ENCODE measurements at places on chromosomes 3 and 15.

DNA sequence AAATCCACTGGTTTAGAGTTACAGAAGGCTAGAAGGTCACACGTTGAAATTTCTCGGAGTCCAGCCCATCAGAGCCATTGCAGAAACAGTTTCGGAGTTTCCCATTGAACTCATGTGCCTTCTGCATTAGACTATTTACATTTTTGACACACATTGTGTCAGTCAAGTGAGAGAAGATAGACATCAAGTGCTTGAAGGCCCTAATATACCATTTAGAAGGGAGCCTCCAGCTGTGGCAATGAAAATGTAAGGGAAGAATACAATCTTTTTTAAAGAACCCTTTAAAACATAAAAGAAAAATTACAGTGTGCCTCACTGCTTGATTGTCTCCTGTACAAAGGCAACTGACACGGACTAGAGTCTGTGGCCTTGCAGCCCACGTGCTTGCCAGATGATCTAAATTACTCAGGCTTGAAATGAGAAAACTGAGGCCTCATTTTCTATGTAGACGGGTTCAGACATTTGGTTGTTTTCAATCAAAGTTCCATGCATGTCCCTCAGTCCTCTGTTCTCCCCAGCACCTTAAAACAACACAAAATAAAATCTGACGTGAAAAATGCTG, 650.5 kb downstream of the ROBO2 start:
- DNase-seq, result no peak

GRCh38 chr3:128517648-128518047, 24.6 kb upstream of the GATA2 start:
- no peak for DNase-seq

DNA sequence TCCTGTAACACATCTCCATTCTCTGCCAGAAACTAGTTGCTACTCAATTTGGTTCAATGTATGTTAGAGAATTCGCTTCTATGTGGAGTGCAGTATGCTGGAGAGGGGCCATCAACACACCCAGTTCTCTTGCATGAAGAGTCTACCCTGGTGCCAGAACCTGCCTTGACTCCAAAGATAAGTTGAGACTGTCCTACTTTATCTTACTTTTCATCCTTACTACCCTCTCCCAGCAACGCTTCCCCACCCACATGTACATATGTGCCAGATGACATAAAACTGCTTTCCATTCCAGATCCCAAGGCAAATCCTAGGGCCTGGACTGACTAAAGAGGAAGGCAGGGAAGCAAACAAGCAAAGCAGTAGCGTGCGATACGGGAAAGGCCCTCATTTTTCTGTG, 442.6 kb upstream of the THRB start:
- no peak for DNase-seq

GRCh38 chr3:132772252-132772651, 50.0 kb upstream of the NPHP3 start:
- no peak for DNase-seq

DNA sequence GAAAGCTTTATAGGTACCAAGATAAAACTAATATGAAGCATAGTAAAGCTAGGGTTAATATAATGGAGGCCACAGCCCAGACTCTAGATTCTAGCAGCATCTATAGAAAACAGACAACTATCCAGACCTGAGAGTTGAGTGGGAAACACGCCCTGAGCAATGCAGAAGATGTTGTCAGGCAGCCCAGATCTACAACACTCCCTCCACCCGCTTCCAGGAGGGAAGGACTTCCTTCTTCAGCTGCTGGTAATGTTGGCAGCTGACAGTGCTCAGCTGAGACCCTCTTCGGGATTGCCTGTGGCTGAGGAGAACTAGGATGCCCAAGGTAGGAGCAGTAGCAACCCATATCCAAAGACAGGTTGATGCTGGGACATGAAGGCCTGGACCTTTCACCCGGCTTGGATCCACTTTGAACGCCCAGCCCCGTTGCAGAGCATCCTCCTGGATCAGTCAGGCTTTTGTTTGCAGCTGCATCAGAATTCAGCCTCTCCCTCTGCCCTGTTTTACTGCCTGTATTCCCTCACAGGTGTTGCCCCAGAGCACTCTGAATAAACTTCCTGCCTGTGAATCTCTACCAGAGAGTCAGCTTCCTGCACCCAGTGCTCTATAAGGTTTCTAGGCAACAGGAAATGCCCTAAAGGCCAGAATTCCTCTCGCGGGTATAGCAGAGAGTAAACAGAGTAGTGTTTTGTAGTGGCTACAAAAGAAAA, 174.7 kb upstream of the IL12A start:
- no peak for DNase-seq

DNA sequence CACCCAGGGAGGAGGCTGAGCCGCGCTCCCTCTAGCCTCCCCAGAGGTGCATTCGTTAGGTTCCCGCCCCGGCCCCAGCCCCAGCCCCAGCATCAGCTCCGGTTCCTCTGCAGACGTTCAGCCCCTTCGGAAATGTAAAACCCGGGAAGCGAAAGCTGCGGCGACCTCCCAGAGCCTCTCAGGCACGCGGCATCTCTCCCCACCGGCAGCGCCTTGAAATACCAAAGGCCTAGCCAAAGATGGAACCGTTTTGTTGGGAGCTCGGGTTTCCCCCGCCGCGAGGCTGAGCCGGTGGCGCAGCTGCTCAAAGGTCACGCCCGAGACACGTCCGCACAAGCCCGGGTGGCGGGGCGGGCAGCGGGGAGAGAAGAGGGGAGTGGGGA, 77.8 kb upstream of the HES1 start:
- peak; percentile 25 for DNase-seq

DNA sequence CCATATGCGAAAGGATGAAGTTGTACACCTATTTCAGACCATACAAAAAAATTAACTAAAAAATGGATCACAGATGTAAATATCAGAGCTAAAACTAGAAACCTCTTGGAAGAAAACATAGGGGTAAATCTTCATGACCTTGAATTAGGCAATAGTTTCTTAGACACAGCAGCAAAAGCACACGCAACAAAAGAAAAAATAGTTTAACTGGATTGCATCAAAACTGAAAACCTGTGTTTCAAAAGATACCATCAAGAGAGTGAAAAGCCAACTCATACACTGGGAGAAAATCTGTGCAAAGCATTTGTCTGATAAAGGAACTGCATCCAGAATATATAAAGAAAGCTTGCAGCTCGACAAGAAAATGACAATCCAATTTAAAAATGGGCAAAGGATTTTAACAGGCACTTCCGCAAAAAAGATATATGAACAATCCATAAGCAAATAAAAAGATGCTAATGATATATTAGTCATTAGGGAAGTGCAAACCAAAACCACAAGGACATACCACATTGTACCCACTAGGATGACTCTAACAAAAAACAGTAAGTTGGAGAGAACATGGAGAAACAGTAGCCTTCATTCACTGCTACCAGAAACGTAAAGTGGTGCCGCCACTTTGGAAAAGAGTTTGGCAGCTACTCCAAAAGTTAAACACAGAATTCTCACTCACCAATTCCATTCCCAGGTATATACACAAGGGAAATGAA, 263.1 kb downstream of the ADAMTS17 start:
- DNase-seq, result no peak

DNA sequence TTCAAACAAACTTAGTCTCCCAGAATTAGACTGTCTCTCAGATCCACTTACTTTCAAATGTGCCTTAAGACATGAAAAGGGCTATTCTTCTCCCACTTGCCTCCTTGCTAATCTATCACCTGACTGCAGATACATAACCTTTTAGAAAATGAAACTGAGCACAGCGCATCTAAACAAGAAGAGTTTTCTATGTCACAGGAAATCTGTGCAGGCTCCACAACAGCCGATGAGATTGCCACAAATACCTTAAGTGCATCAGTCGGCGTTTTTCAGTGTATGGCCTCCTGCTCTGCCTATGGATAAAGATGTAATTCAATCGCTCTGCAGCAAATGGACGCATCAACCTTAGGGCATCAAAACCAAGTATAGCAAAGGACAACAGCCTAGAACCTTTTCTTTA, 544.2 kb downstream of the FOXP1 start:
- DNase-seq, result no peak

DNA sequence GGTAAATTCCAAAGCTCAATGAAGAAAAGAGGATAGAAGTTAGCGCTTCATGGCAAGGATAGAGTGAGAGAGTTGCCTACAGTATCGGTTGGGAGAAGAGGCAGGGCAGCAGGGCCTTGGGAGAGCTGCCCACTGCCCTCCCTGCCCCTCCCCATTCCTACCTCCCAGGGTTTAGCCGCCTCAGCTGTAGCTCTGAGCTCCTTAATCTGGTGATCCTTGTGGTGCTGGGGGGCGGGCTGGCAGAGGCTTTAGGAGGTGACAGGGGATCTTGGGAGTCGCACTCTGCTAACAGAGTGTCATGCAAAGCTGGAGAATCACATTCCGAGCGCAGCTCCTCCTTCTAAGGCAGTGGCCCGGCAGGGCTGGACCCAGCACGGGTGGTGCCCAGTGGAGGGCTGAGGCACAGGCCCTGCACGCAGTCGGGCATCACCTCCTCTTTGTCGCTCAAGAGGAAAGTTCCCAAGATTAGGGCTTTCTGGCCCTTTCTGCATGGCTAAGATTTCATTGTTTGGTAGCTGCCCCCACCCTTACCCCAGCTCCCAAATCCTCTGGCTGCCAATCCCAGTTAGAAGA, 57.1 kb upstream of the POLG start:
- DNase-seq, result no peak

DNA sequence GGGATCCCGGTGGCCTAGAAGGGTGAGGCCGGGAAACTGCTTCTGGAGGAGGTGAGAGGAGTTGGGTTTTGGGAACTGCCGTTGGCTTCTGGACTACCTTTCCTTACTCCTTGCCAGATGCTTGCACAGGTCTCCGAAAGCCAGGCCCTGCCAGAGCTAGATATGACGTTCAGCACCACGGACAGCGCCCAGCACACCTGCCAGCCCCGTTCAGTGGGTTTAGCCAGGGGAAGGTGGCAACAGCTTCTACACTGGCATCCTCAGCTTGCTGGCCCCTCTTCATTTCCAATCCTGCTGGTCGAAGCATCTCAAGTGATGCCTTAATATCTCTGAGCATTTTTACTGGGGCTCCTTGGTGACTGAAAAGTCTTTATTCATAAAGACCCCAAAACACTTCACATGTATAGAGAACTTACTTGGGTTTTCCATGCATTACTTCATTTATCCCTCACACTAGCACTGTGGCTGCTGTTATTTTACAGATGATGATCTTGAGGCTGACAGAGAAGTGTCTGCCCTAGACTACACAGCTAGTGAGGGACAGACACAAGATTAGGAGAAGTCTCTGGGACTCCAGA, 21.9 kb downstream of the HCN4 start:
- peak; percentile 69 for DNase-seq

- no peak for DNase-seq
Observed at GRCh38 chr15:25596644-25597562, 158.1 kb upstream of the UBE3A start.

DNA sequence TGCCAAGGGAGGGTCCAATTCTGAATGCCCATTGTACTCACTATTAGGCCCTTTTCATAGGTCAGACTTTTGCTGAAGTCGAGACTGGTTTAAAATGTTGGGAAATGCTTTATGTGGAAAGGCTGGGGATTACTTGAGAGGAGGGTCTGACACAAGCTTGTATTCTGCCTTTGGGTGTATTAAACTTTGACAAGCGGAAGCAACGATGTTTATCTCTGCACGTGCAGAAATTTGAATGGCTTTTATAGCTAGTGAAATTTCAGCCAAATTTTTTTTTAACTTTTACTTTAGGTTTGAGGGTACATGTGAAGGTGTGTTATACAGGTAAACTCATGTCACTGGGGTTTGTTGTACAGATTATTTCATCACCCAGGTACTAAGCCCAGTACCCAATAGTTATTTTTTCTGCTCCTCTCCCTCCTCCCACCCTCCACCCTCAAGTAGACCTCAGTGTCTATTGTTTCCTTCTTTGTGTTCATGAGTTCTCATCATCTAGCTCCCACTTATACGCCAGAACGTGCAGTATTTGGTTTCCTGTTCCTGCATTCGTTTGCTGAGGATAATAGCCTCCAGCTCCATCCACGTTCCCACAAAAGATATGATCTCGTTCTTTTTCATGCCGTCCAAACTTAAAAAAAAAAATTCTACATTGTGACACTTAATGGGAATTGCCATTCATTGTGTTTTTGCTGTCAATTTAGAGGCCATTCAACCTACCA, 223.0 kb upstream of the BHLHE40 start:
- no peak for DNase-seq

DNA sequence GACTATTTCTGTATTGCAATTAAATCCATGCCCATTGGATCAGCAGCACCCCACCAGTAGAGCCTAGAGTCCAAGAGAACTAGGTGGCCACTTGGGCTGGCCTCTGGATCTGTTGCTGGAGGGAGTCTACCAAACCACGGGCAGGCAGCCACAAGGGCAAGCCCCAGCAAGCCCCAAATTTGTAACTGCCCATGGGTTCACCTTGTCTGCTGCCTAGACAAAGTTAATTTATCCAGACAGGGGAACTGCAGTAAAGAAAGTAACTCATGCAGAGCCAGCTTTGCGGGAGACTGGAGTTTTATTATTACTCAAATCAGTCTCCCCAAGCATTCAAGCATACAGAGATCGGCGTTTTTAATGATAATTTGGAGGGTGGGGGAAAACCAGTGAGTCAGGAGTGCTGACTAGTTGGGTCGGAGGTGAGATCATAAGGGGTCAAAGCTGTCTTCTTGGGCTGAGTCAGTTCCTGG, 74.0 kb upstream of the TERB2 start:
- DNase-seq, result no peak

DNA sequence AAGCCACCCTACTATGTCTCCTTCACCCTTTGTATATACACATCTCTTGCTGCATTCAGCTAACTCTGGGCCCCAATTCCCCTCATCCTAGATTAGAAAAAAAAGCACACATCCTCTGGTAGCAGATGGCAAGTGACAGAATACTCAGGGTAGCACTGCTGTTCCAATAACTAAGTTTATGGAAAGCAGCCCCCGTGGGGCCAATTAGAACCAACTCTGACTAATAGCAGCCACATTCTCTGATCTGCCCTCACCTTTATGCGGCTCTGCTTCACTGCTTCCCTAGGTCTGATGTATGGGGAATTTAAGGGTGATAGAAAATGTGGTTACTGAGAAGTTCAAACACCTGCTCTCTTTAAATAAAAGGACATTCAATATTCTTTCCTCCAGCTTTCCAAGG, 74.9 kb upstream of the SETMAR start:
- no peak for DNase-seq

GRCh38 chr3:20890111-20890519, 704.1 kb upstream of the SGO1 start:
- no peak for DNase-seq

- no peak for DNase-seq
Observed at GRCh38 chr3:149090461-149090860, 4.1 kb upstream of the HLTF start.

- DNase-seq, result no peak
Observed at GRCh38 chr15:29990954-29991353, 91.8 kb upstream of the GOLGA8J start.

DNA sequence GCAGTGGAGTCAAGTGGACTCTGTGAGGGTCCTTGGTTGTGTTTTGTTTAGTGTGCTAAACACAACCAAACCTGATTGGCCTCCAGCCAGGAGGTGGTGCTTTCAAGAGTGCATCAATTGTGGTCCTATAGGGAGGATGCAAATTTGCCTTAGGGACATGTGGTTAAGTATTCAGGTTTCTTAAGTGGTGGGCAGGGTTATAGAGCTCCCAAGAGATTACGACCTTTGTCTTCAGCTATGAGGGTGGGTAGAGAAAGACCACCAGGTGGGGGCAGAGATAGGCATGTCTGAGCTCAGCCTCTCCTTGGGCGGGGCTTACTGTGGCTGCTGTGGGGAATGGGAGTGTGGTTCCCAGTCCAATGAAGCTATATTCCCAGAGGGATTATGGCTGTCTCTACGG, 186.6 kb downstream of the SQOR start:
- DNase-seq, result no peak

All from HEK293T (cell line).